ENCODE measurements at places on chromosomes 6 and 20.

- DNase-seq, result no peak
Observed at GRCh38 chr20:38870733-38871559, 55.3 kb upstream of the FAM83D start.

DNA sequence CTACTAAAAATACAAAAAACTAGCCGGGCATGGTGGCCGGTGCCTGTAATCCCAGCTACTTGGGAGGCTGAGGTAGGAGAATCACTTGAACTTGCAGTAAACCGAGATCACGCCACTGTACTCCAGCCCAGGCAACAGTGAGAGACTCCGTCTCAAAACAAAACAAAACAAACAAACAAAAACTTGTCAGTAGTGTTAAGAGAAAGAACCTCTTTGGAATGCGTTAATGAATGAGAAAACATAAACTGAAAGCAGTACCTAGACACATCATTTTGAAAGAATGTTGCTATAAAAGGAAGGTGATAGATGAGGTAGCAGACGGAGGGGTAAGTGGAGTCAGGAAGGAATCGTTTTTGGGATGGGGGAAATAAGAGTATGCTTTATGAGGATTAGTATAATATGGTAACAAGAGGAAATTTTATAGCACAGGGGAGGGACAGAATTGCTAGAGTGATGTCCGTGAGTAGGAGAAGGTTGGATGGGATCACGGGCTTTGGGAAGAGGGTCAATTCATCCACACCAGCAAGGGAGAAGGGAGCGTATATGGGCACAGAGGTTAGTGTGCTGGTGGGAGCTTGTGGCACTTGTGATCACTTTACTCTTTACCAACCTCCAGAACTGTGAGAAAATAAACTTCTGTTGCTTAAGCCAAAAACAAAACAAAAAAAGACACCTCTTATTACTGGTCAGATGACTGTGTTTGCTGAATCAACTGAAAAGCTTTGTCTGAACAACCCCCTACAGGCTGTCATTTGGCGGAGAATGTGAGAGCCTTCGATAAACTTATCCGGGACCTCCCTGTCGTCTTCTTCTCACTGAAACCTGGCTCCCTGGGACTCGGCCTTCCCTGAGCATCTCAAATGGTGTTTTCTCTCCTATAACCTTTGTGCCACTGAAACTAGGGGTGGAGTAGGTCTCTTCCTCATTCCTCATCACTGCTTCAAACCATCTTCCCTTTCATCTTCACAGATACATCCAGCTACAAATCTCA, 48.9 kb upstream of the TFAP2A start:
- DNase-seq, result no peak

DNA sequence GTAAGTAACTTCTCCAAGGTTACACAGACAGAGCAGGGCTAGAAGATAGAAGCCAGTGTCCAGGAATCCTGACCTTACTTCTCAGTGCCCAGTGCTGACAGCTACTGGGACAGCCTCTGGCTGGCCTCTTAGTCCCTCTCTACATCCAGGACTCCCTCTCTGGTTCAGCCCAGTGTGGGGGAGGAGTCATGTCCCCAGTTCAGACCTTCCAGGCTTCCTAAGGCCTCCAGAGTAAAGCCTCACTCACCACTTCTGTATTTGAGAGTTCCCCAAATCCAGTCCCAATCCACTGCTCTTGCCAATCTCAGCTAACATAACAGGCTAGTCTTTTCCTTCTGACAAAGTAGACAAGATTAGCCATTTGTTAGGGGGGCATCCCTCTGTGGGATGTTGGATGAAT, 36.9 kb upstream of the EPB41L1 start:
- no peak for DNase-seq

- peak; percentile 41 for DNase-seq
Observed at GRCh38 chr6:151475653-151476523, 17.9 kb upstream of the CCDC170 start.

GRCh38 chr20:37394543-37395409, 48.8 kb downstream of the SRC start:
- no peak for DNase-seq

GRCh38 chr6:151027936-151028838, 162.7 kb downstream of the MTHFD1L start:
- DNase-seq, result no peak

DNA sequence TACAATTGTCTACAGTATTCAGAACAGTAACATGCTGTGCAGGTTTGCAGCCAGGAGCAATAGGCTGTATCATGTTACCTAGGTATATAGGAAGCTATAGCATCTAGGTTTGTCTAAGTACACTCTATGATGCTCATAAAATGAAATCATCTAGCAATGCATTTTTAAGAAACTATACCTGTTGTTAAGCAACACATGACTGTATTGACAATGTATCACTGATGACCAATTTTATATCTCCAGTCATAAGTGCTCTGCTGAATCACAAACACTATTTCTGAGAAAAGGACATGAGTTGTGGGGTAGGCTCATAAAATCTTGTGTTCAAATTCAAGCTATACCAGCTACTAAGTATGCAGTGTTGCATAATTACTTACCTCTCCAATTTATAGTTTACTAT, 501.3 kb downstream of the CD109 start:
- DNase-seq, result no peak

GRCh38 chr20:37890643-37891042, 12.3 kb upstream of the VSTM2L start:
- no peak for DNase-seq

DNA sequence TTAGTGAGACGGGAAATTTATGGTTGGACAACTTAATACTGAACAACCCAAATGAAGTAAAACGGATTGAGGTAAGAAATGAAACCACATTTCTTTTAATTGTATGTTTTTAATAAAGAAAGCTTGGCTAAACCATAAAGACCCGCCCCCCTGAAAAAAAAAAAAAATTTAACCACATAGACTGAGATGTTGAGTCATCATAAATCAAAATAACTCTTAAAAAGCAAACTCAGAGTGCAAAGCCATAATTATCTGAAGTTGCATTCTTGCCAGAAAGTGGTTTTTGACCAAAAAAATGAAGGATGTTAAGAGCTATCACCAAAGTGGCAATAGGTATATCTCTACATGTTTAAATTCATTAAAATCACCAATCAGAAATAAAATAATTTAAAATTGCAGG, 101.8 kb upstream of the COL21A1 start:
- DNase-seq, result no peak

DNA sequence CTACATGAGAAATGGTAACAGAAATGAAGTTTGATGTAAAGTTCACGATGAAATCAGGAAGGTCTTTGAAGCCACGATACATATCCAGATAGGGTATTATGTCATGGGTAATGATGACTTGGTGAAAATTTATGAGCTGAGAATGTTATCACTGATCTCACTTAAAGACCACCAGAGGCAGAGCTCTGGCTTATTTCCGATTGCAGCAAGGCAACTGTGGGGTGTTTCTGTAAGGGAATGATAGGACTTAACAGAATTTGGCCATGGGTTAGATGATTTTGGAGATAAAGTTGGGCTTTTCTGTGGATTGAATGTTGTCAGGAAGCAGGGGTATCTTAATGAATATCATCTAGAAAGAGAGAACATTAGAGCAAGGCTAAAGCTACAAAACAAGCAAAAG, 508.4 kb downstream of the HDGFL1 start:
- DNase-seq, result no peak

GRCh38 chr20:58470336-58471192, 44.6 kb downstream of the APCDD1L start:
- no peak for DNase-seq

DNA sequence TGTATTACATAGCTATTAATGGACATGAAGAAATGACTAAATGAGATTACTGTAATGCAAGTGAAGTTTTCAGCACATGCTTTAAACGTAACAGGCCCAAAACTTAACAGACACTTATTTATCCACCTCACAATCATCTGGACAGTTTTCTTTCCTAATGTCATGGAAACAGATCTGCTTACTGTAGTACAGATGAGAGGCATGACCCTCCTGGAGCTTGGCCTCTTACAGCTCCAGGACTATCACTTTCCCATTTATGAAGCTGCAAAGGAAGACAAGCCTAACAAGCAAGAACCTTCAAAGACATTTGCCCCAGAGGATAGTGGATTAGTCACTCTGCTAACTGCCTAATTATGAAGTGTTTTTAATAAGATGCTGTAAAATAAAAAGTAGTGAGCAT, 419.3 kb downstream of the PHF3 start:
- DNase-seq, result no peak

GRCh38 chr6:93318121-93318520, 101.2 kb downstream of the EPHA7 start:
- no peak for DNase-seq

DNA sequence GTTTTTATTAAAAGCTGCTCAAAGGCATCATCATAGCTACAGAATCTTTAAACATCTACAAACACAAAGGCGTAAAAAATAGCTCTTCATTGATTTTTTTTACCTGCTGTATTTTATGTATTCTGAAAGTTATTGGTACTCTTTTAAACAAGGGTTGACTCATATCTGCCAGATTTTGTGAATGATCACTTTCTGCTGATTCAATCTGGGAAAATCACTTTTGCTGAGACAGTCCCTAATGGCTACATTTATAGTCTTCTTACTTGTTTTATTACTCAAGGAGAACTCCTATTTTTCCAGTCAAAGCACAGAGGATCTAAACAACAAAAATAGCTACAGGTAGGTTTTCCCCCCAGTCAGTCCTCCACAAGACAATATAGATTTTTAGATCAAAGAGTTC, 739.0 kb downstream of the CBLN4 start:
- DNase-seq, result no peak

- DNase-seq, result no peak
Observed at GRCh38 chr20:59850018-59850641, 83.3 kb downstream of the SYCP2 start.

DNA sequence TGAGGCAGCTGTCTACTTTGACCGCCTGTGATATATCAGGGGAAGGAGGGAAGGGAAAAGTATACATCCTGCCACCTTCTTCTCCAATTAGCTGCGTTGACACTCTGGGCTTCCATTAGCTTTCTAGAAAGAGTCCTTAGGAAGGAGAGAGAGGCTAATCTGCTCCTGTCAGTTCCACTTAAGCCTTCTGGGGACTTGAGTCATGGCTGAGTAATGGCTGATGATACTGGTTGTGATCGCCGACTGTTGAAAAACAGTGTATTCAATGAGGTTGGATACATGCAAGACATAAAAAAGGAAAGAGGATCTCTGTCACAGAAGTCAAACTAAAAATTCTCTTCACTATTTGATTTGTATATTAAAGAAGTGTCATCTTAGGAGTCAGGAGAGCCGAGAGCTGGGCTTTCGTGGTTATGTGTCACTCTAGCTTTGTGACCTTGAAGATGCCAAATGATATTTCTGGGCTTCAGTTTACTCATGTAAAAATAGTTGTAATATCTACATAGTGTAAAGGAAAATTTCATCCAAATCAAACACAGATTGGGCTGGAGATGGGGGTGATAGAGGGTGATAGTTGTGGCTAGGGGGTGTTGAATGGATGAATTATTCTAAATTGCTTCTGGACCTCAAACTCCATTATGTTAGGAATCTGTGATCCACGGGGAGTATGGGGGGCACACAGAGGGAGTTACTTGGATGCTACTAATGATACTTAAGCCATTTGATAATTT, 189.0 kb downstream of the UST start:
- DNase-seq, result no peak

DNA sequence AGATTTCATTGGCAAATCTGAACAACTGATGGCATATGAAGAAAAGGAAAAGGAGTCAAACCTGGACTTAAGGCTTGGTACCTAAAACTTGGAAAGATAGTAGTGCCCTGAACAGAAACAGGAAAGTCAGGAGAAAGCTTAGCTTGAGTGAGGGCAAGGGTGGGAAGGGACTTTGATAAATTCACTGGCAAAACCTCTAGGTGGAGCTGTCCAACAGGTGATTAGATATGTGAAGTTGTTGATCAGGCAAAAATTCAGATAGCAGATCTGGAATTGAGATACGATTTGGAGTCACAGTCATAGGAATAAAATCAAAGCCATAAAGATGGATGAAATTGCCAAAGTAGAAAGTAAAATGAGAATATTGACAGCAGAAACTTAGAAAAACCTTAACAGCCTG, 16.1 kb upstream of the ZNF292 start:
- DNase-seq, result peak; percentile 67

GRCh38 chr20:64156136-64156885, 7.9 kb upstream of the MYT1 start:
- DNase-seq, result no peak

- DNase-seq, result no peak
Observed at GRCh38 chr6:17724341-17724740, 17.6 kb upstream of the NUP153 start.

GRCh38 chr6:17945111-17945510, 42.3 kb downstream of the KIF13A start:
- no peak for DNase-seq

- no peak for DNase-seq
Observed at GRCh38 chr20:46219920-46220319, 88.4 kb downstream of the CDH22 start.

DNA sequence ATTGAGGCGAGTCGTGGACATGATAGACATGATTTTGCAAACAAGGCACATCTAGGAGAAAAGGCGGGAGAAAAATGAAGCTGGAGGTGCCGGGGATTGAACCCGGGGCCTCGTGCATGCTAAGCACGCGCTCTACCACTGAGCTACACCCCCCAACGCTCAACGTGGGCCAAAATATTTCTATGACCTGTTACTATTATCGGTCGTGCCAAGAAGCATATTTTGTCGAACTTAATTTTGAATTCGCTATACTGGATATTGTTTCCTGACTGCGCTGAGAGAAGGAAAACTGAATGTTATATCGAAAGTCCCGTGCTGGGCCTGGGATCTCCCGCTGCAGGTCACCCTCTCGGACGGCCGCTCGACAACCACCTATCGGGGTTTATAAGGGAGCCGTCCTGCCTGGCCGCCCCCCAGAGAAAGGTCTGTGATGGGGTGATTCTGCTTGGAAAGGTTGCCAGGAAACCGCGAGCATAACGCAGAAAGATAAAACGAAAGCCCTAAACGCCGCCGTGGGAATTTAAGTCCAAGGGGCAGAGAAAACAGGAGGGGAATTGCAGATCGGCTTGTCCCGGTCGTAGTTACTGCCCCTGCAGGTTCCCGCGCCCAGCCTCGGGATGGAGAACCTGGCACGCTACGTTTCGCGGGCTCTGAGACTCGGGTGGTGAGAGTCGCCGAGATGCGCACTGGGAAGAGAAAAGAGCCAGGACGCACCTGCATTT, 60.0 kb downstream of the TRIM27 start:
- peak; percentile 42 for DNase-seq

DNA sequence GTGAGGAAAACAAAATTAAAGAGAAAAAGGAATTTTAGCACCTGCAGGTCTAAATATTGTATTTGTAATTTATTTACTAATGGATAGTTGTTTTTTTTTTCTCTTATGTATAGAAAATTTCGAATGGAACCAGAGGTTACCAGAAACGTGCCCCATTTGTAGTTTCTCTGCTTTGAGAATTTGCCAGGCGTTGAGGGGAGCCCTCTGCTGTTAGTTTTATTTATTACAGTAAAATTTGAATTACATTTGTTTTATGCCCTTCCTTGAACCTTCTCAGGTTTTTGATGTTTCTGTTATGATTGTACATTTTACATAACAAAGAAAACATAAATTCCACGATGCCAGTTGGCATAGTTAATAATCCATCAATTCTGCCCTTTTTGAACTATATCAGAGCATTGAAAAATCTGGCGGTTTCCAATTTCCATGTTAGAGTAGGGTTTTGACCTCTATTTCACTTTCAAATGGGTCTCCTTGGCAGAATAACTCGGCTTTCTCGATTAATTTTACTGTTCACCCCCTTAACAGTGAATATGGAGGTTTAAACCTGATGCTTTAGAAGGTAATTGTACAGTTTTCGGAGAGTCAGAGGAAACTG, 35.1 kb upstream of the RFPL4B start:
- DNase-seq, result peak; percentile 23

Data from germinal center (tissue), 1 donor.